Lower leg skin (tissue), 4 donors: ENCODE measurements at places on chromosomes 3 and 15. TPM values are rescaled to one million over a fixed set of nuclear protein-coding genes. Genes with fewer than 3 reads are reported as not detected.

The SLC9C1 gene
- total RNA-seq = not detected

DNA sequence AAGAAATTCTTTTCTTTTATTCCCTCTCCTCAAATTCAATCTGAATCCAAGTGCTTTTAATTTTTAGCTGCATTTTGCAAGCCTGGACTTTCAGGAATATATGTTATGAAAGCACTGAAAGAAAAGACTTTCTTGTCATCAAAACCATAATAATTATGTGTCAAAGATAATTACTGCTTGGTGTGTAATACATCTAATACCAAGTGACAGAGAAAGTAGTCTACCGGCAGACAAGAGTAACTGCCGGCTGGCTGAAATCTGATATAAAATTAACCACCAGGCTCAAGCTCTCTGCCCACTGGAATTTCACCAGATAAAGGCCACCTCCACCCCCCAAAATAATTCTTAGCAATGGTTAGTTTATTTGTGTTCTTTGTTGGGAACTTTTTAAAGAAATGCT, 220.9 kb upstream of the CDIN1 start:
- DNase-seq = no peak

DNA sequence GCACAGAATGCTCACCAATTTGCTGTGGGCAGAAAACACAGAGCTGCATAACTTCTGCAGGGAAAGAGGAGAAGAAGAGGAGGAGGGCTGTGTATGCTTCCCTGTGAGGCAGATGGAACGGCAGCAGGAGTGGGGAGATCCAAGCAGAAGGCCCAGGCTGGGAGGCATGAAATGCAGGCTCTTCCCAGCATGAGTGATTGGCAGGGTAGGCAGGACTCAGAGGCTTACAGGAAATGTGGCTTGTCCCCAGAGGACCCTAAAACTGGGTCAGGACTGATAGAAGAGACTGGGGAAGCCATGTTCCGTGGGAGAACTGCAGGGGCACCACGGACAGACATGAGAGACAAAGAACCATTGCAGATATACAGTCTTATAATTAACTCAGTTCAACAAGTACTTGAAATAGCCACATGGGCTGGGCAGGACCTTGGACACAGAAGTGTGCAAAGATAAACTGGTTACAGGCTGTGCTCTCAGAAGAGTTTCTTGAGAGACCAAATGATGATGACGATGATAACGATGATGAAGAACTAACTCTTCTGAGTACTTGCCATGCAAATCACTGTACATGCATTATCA, 286.9 kb downstream of the EPHB1 start:
- DNase-seq = no peak

DNA sequence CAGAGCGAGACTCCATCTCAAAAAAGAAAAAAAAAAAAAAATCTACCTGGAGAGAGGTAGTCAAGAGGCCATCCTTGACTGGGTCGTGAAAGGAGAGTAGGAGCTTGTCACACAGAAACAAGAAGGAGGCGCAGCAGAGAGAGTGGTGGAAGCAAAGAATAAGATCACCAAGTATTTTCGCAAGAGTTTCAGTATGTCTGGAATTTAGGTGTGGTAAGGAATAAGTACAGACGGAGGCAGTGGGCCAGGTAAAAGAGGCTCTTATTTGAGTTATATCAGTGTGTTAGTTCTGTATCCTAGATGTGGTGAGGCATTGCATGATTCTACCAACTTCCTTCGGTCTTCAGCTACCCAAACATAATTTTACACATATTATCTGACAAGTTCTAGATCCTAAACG, 14.6 kb upstream of the ATP10A start:
- peak; percentile 48 for DNase-seq

GRCh38 chr15:78449220-78449999, 11.4 kb downstream of the IREB2 start:
- no peak for DNase-seq

The EPM2AIP1 gene
- 8.6 TPM for total RNA-seq
